ENCODE measurements at places on chromosomes 16 and 17.

- DNase-seq: peak; percentile 97
These were observed 34.3 kb upstream of the IL21R start for GRCh38 chr16:27367461-27368357.

DNA sequence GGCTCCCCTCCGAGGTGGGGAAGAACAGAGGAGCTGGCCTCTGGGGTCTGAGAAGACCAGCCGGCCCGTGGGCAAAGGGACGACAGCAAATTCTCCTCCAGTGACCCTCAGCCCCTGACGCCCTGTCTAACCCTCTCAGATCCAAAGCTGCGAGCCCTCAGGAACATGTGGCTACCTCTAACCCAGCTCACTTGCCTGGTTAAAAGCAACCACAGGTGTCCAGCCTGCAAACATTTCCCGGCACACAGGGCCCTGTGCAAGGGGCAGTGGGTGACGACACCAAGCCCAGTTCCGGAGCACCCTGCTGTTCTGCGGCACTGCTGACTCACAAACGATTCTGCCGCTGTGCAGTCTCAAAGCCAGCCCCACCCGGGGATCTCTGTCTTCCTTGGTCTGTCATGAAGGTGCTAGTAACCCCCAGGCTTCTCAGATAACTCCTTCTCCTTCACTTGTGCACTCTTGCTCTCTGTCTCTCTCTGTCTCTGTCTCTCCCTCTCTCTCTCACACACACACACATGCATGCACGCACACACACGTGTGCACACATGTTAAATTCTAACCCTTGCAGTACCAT, 23.0 kb downstream of the WNT3 start:
- no peak for DNase-seq

DNA sequence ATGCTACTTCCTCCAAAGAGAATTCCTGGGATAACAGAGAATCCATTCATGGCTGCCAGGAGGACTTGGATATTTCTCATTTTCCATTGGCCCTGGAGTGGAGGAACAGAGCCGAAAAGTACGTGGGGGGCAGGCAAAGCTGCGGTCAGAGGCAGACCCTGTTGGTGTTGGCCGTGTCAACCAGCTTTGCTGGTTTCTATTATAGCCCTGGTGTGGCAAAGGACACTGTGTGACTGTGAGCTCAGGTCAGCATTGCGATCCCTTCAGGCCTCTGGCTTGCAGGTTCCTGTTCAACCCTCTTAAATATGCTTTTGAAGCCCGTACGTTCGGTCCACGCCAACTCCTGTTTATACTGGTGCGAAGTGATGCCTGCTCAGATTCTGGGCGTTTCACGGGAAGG, 596.2 kb downstream of the MAF start:
- no peak for DNase-seq

DNA sequence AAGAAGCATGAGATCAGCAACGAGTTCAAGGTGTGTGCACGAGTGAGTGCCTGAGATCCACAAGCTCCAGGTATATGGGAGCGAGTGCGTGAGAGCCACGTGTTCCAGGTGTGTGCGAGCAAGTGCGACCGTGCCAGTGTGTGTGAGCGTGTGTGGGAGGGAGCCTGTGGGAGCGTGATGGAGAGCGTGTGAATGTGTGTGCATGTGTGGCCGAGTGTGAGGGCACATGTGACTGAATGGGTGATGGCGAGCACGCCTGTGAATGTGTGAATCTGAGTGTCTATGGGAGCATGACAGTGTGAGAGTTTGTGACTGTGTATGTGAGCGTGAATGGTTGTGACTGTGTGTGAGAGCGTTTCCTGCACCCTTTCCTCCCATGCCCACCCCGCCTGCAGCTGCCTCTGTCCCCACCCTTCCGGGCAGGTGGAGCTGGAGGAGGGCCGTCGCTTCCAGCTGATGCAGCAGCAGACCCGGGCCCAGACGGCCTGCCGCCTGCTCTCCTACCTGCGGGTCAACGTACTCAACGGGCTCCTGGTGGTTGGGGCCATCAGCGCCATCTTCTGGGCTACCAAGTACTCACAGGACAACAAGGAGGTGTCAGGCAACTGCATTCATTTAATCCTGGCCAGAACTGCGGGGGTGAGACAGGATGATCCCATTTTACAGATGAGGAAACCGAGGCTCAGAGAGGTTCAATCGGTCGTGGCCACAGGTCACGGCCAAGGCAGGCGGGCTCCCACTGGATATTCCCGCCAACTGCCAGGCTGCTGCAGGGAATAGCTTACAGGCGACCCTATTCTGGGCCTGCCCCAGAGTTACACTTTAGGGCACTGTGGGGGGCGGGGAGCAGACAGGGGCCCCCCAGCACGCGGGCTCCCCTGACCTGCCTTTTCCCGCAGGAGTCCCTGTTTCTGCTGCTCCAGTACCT, 3.7 kb downstream of the TMC8 start:
- DNase-seq: peak; percentile 90

DNA sequence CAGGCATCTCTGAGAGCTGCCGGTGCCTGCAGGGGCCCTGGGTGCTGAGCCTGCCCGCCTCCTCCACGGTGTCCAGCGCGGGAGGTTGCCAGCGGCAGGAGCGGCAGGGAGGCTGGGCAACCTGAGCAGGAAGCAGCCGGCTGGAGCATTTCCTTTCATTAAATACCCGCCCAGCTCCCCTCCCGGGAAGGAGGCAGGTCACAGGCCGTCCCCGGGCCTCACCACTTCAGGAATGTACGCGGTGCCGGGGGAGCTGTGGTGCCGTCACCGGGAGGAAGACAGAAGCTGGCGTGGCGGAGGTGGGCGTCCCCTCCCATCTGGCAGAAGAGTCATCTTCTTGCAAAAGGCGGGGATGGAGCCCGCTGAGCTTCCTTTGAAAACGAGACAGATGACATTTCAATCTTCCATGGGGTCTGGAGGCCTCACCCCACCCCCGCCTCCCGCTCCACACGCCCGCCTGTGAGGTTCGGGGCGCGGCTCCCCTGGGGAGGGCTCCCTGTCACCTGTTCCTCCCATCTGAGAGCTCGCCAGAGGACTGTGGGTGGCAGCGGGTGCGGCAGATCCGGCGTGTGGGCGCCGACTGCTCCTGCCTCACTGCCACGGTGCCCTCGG, 16.0 kb downstream of the SOX8 start:
- DNase-seq: peak; percentile 87

DNA sequence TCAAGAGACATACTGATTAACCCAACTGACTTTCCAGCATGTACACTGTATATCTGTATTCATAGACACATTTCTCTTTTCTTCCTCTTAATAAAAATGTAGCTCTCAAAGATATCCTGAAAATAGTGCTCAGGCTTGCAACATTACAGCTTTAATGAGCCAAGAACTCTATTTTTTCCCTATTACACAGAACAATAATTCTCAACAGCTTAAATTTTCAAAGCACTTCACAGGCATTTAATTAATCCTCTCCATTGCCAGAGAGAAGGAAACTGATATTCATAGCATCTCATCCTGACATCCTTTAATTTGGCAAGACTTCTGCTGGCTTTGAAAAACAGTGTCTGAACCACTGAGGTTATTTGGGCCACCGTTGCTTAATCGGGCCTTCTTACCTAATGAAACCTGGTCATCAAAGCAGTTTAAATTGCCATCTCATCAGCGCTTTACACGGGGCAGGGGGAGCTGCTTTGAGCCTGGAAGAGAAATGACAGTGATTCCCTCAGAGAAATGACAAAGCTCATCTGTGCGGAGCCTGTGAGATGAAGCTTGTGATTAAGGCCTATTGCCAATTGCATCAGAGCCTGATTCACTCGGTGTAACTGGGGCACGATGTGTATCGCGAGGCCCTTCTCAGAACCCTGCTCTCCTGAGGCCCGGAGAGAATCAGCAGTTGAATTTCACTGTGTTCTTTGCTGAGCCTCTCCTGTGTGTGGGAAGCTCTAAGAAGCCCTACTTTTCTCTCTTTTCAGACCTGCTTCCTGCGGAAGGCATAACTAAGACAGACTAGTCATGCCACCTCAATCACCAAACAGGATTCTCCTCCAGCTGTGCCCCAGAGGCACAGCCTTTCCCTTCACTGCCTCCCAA, 8.5 kb upstream of the SIAH1 start:
- peak; percentile 40 for DNase-seq

DNA sequence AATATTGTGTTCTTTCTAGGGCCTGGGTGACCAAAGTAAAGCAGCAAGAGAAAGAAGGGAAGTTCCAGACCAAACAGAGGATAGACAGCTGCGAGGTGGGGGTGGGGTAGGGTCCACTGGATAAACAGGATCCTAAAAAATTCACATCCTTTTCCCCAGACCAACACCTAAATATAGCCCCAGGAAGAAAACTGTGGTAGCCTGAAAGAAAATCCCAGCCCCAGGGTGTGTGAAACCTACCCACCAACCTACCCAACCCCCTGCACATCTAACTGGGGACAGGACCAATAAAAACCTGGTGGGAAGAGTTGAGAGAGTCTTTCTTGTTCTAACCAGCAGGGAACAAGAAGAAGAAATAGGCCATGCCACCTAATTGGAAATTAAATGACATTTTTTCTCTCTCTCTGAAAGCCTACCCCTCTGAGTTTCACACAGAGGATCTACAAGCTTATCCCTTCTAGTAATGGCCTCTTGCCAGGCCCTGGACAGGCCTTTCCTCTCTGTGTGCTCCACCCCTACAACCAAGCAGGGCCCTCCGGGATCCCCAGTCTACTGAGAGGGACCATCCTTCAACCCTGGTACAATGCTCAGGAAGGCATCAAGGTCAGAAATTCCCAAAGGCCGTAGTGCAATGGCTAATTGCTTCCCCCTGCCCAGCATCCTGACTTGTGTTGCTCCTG, 12.0 kb downstream of the MYO18A start:
- no peak for DNase-seq

GRCh38 chr16:64771273-64771672, 350.6 kb downstream of the CDH11 start:
- no peak for DNase-seq

GRCh38 chr17:15479703-15480102, 12.3 kb upstream of the CDRT4 start:
- DNase-seq: no peak

GRCh38 chr16:88867581-88868246, 1.3 kb upstream of the PABPN1L start:
- DNase-seq: no peak

GRCh38 chr17:44782326-44782850, 23.6 kb downstream of the ADAM11 start:
- no peak for DNase-seq

- no peak for DNase-seq
These were observed 36.3 kb downstream of the SLC47A1 start for GRCh38 chr17:19569785-19570543.

GRCh38 chr16:88772871-88773811, 11.9 kb downstream of the PIEZO1 start:
- no peak for DNase-seq

DNA sequence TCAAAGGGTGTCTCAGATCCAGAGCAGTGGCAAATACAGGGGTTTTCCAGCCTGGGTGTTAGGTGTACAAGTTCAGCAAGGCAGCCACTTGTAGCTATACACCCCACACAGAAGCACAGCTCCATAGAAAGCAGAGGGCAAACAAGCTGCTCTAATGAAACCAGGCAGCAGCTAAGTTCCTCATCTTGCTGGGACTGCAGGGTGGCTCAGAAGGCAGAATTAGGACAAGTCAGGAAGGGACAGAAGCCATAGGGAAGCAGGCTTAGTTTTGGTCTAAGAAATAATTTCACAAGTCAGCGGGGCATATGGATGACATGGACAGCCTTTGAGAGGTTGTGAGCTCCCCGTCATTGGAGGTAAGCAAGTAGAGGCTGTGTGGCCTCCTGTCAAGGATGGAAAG, 23.7 kb downstream of the CNGB1 start:
- DNase-seq: no peak

- DNase-seq: peak; percentile 93
These were observed 19.3 kb downstream of the CDH1 start for GRCh38 chr16:68756239-68756915.

DNA sequence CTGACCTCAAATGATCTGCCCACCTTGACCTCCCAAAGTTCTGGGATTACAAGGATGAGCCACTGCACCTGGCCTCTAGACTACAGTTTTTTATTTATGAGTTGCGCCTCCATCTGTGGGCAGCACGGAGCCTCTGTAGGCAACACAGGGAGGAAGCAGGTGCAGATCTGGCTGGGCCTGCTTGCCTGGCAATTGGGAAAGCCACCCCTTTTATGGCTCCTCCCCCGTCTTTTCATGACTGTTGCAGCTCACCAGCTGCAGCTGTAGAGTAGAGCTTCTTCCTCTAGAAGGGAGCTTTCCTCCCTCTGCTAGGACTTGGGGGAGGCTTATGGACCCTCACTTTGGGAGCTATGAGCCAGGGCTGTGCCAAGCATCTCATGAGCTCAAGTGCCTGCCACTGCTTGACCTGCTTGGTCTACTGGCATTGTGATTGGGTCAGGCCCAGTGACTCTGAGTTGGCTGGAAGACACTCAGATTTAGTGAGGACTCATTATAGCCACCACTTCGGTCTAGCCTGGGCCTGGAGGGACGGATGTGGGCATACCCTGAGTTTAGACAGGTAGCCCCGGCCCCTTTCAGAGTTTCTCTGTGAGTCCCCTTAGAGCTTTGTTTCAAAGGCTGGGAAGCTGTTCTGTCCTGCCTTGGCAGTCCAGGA, 6.9 kb upstream of the SLC7A6 start:
- DNase-seq: peak; percentile 56

- DNase-seq: no peak
These were observed 71.2 kb upstream of the GNG13 start for GRCh38 chr16:871562-872345.

DNA sequence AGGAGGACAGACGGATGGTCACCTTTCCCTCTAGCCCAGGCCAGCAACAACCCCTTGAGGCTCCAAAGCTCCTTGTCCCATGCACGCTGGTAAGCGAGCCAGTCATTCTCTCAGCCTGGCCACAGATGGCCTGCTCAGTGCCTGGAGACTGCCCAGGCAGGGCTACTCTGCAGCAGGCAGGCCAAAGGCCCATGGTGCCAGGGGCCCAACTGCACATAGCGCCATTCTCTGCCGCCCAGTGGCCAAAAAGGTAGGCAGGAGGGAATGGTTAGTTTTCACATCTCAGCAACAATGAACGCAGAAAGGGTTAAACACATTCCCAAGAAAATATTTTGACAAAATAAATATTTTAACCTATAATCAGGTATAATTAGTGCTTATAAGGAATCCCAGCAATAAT, 7.7 kb upstream of the SREBF1 start:
- DNase-seq: no peak

GRCh38 chr17:39239640-39240314, 14.0 kb upstream of the STAC2 start:
- DNase-seq: peak; percentile 83

- DNase-seq: no peak
These were observed 12.3 kb upstream of the TMEM170A start for GRCh38 chr16:75476817-75477216.

DNA sequence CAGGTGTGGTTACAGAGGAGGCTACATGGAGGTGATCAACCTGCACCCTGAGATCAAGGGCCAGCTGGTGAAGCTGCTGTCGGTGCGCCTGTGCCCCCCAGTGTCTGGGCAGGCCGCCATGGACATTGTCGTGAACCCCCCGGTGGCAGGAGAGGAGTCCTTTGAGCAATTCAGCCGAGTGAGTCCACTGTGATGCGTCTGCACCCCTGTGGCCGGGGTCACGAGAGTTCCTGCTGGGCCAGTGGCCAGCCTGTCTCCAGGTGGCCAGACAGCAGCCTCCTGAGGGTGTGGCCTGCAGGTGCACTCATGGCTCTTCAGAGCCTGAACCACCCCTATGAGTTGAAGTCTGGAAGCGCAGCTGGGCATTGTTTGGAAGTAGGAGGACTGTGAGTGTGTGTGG, 38.1 kb downstream of the GPT2 start:
- DNase-seq: no peak

GRCh38 chr16:14640538-14640937, 7.8 kb downstream of the BFAR start:
- DNase-seq: no peak

- no peak for DNase-seq
These were observed 51.4 kb downstream of the SOCS1 start for GRCh38 chr16:11204513-11205047.

- no peak for DNase-seq
These were observed 90.2 kb downstream of the MRM1 start for GRCh38 chr17:36691606-36692005.

Data from activated naive CD4-positive, alpha-beta T cell treated with anti-CD3 and anti-CD28 coated beads for 36 hours (primary cell).